Activated CD8-positive, alpha-beta T cell treated with anti-CD3 and anti-CD28 coated beads for 36 hours (primary cell): ENCODE measurements at places on chromosomes 5 and 9. TPM values are rescaled to one million over a fixed set of nuclear protein-coding genes. Genes with fewer than 3 reads are reported as not detected.
A peak's percentile ranks its signal among the peaks of the same experiment; 100 is the strongest.

The ECM2 gene
- not detected for total RNA-seq

The SPOUT1 gene
- total RNA-seq, result 91.2 TPM

The NCS1 gene
- 21.3 TPM for total RNA-seq

The FAXDC2 gene
- total RNA-seq, result not detected

The ASPN gene
- not detected for total RNA-seq

The SLC45A2 gene
- total RNA-seq, result not detected

The LCN10 gene
- 3.2 TPM for total RNA-seq

The TCOF1 gene
- 114 TPM for total RNA-seq

The CCDC192 gene
- total RNA-seq, result not detected

The CDX1 gene
- not detected for total RNA-seq

The ZNF454 gene
- not detected for total RNA-seq

The SPATA31A3 gene
- not detected for total RNA-seq

The FOXB2 gene
- not detected for total RNA-seq

GRCh38 chr5:96427824-96428223, 5.2 kb downstream of the PCSK1 start:
- peaks cover 39% of the 10 kb centered on the region for H3K27me3 ChIP-seq
- H3K4me3 ChIP-seq, result no peak overlapping the region
- peaks cover 9% of the 10 kb centered on the region for H3K4me1 ChIP-seq
- peak; percentile 8 for DNase-seq
- no peak overlapping the region for H3K27ac ChIP-seq

GRCh38 chr5:172044631-172045314, 38.3 kb upstream of the FBXW11 start:
- H3K4me3 ChIP-seq, result no peak overlapping the region
- H3K36me3 ChIP-seq, result peaks cover 22% of the 10 kb centered on the region
- H3K27me3 ChIP-seq, result no peaks in the 10 kb centered on the region

DNA sequence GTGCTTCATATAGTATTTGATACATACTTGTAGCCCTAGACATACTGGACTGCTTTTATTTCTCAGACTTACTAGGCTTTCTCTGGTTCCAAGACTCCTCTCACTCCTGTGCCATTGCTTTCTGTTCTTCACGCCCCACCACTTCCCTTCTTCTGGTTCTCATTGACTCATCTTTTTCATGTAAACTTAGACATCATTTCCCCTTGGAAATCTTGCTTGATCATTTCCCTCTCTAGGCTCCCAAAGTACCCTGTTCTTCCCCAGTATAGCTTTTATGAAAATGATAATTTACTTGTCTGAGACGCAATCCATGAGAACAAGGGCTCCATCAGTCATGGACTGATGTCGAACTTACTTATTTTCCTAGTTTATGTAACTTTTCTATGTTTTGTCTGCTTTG, 83.5 kb downstream of the TLR4 start:
- H3K4me3 ChIP-seq, result no peak overlapping the region
- no peaks in the 10 kb centered on the region for H3K4me1 ChIP-seq
- no peak for DNase-seq

GRCh38 chr9:11318946-11319345, 706.1 kb upstream of the PTPRD start:
- H3K36me3 ChIP-seq, result no peaks in the 10 kb centered on the region
- H3K27ac ChIP-seq, result no peak overlapping the region
- no peak for DNase-seq
- H3K4me3 ChIP-seq, result no peak overlapping the region
- no peaks in the 10 kb centered on the region for H3K4me1 ChIP-seq

DNA sequence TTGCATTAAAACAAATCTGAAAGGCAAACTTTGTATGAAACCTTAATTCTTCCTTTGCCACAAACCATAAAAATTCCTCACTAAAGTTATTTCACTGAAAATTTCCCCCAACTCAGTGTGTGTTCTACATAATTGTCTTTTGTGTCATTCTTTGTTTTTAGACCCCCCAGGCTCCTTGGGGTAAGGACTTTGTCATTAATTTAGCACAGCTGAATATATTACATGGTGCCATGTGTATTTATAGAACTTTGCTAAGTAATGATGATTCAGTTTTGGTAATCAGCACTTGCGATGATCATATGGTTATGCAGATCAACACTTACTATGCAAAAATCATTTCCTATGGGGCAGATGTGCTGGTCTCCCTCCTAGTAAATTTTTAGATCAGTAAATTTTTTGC, 712.1 kb upstream of the MEF2C start:
- H3K27me3 ChIP-seq, result no peaks in the 10 kb centered on the region
- no peak overlapping the region for H3K4me3 ChIP-seq
- no peak for DNase-seq

GRCh38 chr5:73844165-73844564, 218.2 kb downstream of the ARHGEF28 start:
- no peak for DNase-seq
- no peaks in the 10 kb centered on the region for H3K36me3 ChIP-seq
- H3K4me1 ChIP-seq, result no peaks in the 10 kb centered on the region
- H3K4me3 ChIP-seq, result no peak overlapping the region
- H3K27ac ChIP-seq, result no peak overlapping the region

DNA sequence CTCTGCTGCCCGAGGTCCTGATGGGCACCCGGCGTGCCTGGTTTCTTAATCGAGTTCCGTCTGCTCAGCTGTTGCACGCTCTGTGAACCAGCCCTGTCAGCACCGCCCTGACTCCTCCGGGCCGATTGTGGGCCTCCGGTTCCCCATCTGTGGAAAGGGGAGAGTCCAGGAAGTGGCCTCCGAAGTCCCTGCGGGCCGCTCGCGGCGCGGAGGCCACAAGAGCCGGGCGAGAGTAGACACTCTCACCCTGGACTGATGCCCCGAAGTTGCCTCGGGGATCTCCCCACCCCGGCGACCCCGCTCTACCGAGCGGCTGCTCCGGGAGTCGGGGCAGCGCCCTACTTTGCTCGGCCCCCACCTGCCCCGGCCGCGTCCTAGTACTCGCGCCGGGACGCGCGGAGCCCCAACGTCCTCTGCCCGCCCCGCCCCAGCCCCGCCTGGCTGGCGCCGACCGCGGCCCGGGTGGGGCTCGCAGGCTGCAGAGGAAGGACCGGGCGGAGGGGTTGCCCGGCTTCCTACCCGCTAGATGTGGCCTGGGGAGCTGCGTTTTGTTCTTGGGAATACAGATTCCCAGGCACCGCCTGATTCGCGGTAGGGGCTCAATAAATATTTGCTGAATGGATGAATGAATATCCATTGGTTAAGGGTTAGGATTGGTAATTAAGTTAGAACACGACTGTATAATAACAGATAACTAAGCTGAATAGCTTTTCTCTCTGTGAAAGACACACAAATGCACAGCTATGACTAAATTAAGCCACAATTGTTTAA, 935 bp upstream of the ZNF367 start:
- DNase-seq, result peak; percentile 71
- peaks cover 15% of the 10 kb centered on the region for H3K36me3 ChIP-seq
- peak overlapping the region; percentile 93 for H3K4me3 ChIP-seq
- peaks cover 33% of the 10 kb centered on the region for H3K4me1 ChIP-seq

GRCh38 chr9:34001951-34002350, 46.7 kb downstream of the UBAP2 start:
- no peak overlapping the region for H3K27ac ChIP-seq
- H3K36me3 ChIP-seq, result peaks cover 20% of the 10 kb centered on the region
- DNase-seq, result no peak

- no peak overlapping the region for H3K27ac ChIP-seq
- no peak for DNase-seq
- no peaks in the 10 kb centered on the region for H3K27me3 ChIP-seq
- H3K4me1 ChIP-seq, result peaks cover under 1% of the 10 kb centered on the region
Measured at GRCh38 chr9:134306636-134307600, 19.3 kb upstream of the RXRA start.

- no peak overlapping the region for H3K27ac ChIP-seq
- DNase-seq, result no peak
- H3K4me3 ChIP-seq, result no peak overlapping the region
- peaks cover 7% of the 10 kb centered on the region for H3K36me3 ChIP-seq
- peaks cover 7% of the 10 kb centered on the region for H3K4me1 ChIP-seq
Measured at GRCh38 chr9:112124156-112124555, 50.9 kb downstream of the SUSD1 start.

GRCh38 chr5:149839761-149840160, 104.8 kb downstream of the PDE6A start:
- H3K4me1 ChIP-seq, result no peaks in the 10 kb centered on the region
- H3K27me3 ChIP-seq, result no peaks in the 10 kb centered on the region
- H3K36me3 ChIP-seq, result peaks cover 18% of the 10 kb centered on the region
- DNase-seq, result no peak

DNA sequence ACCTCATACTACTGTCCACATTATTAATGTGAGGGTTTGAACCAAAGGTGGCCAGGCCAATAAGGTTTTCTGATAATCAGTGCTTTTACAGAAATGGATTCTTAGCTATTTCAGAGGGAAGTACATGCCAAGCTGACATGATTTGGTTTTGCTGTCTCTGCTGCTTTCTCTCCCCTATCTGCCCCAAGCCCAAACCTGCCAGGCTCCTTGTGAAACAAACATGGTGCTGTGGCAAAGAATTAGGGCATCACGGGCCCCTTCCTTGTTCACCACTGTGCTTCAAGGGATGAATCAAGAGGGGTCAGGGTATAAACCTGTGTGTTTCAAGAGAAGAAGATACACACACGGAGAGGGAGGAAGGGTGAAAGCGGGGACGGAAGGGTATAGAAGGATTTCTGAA, 41.3 kb upstream of the SMU1 start:
- peaks cover 17% of the 10 kb centered on the region for H3K36me3 ChIP-seq
- no peak for DNase-seq
- no peaks in the 10 kb centered on the region for H3K27me3 ChIP-seq
- peak overlapping the region; percentile 62 for H3K27ac ChIP-seq

DNA sequence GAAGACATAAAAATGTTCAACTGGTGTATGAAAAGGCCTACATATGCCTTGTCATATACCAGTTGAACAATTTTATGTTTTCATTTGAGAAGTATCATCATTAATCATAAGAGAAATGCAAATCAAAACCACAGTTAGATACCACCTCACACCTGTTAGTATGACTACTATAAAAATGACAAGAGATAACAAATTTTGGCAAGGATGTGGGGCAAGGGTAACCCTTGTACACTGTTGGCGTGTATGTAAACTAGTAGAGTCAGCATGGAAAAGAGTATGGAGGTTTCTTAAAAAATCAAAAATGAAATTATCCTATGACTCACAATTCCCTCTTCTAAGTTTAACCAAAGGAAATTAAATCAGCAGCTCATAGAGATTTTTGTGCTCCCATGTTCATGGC, 250.4 kb upstream of the ST8SIA4 start:
- H3K27me3 ChIP-seq, result no peaks in the 10 kb centered on the region
- no peak for DNase-seq
- H3K27ac ChIP-seq, result no peak overlapping the region
- no peaks in the 10 kb centered on the region for H3K36me3 ChIP-seq
- no peak overlapping the region for H3K4me3 ChIP-seq

DNA sequence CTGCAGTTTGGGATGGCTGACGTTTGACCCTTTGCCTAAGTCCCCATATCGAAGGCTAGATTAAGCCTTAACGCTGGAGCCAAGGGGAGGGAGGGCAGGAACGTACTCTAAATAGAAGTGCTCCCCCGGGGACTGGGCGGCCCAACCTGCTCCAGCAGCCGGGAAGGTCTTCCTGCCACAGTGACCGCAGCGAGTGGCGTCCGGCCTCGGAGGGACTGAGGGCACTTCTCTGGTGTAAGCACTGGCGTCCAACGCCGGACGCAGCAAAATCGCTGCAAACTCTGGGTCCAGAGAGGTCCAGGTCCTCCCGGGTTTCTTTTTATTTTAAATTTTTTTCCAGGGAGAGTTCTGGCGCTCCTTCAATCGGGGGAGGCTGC, 505 bp upstream of the ACER2 start:
- peak; percentile 8 for DNase-seq
- no peak overlapping the region for H3K27ac ChIP-seq
- peaks cover 10% of the 10 kb centered on the region for H3K4me1 ChIP-seq
- H3K27me3 ChIP-seq, result no peaks in the 10 kb centered on the region

GRCh38 chr5:98940581-98940980, 11.8 kb upstream of the CHD1 start:
- H3K4me1 ChIP-seq, result peaks cover 44% of the 10 kb centered on the region
- H3K36me3 ChIP-seq, result no peaks in the 10 kb centered on the region
- no peak for DNase-seq
- no peaks in the 10 kb centered on the region for H3K27me3 ChIP-seq
- H3K27ac ChIP-seq, result no peak overlapping the region
